Renal cortical epithelial cell (primary cell): ENCODE measurements at places on chromosomes 7 and 10.

GRCh38 chr10:100751211-100751933, 6.0 kb downstream of the PAX2 start:
- no peak for DNase-seq

GRCh38 chr10:71893920-71894319, 42.9 kb upstream of the PSAP start:
- DNase-seq, result no peak

- DNase-seq, result no peak
Observed at GRCh38 chr10:21689881-21690280, 155.8 kb downstream of the MLLT10 start.

GRCh38 chr7:104225451-104225850, 17.6 kb upstream of the ORC5 start:
- no peak for DNase-seq

- peak; percentile 71 for DNase-seq
Observed at GRCh38 chr7:5636914-5637313, 144.5 kb downstream of the RNF216 start.

- DNase-seq, result peak; percentile 98
Observed at GRCh38 chr7:130901209-130901783, 167.3 kb upstream of the KLF14 start.

GRCh38 chr10:114770009-114770408, 51.6 kb upstream of the FHIP2A start:
- DNase-seq, result no peak

DNA sequence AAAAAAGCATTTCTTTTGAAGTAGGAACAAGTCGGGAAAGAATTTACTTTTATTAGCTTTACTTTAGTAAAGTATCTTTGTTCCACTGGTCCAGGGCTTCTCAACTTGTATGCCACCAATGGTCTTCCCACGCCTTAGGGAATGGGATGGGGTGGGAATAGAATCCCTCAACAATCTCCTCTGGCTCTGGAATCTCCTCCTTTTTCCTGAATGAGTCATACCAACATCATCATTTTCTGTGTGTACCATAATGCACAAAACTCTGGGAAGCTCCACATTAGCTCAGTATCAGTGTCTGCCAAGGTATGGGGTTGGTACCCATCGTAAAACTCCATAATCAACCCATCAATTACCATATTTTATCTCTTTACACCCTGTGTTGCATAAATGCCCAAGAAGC, 159.4 kb upstream of the BMPER start:
- no peak for DNase-seq

DNA sequence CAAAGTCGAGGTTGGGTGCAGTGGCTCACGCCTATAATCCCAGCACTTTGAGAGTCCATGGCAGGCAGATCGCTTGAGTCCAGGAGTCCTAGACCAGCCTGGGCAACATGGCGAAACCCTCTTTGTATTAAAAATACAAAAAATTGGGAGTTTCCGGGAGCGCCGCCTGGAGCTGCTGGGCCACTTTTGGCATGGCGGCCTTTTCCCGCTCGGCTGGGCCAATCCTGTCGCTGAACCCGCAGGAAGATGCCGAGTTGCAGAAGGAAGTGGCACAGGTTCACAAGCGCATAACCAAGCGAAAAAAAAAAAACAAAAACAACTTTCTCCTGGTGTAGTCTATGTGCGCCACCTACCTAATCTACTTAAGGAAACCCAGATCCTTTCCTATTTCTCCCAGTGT, 30.9 kb upstream of the MTPAP start:
- no peak for DNase-seq

DNA sequence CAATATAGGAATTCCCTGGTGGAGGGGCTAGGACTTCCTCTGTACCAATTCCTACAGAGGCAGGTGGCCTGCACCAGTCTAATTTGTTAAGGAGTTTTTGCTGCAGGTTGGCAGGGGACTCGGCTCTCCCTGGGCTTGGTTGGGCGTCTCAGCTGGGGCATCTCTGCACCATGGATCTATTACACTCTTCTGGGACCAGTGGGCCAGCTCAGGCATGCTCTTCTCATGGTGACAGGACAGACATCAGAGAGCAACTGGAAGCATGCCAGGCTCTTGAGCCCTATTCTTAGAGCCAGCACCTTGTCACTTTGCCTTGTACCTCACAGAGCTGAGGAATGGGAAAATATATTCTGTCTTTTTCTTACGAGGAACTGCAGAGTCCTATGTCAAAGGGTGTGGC, 74.6 kb downstream of the SH2D4B start:
- no peak for DNase-seq

- peak; percentile 90 for DNase-seq
Observed at GRCh38 chr10:14382022-14382421, 51.3 kb upstream of the FRMD4A start.

DNA sequence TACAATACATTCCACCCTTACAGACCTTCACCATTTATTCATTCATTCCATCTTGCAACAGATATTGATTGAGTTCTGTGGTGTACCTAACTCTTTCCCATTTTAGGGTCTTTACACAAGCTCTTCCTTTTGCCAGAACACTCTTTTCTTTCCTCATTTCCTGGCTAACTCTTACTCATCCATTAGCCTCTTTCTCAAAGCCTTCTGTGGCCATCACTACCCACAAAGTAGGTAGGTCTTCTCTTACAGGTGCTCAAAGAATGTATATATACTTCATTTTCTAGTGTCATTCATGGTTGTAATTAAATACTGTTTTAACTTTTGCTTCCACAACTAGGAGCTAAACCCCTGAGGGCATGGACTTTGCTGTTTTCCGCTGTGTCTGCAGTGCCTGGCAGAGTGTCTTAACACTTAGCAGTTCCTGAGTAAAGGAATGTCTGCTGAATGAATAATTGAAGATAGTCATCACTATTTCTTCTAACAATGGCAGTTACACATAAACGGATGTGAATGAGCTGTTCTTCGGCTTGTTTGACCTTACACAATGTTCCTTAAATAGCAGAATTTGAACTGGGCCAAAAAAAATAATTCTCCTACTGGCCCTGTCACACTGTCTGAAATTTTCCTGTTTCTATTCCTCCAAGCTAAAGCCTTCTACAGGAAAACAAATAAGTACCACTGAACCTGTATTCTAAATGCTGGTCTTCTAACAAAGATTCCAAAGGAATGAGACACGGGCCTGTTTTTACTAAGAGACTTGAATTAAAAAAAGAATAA, 15.1 kb downstream of the BCAP29 start:
- peak; percentile 96 for DNase-seq

- no peak for DNase-seq
Observed at GRCh38 chr10:36051500-36051991, 409.4 kb upstream of the FZD8 start.

GRCh38 chr7:157577061-157577460, 240.3 kb downstream of the DNAJB6 start:
- no peak for DNase-seq

- DNase-seq, result no peak
Observed at GRCh38 chr10:116465546-116465945, 37.9 kb downstream of the PNLIPRP3 start.

DNA sequence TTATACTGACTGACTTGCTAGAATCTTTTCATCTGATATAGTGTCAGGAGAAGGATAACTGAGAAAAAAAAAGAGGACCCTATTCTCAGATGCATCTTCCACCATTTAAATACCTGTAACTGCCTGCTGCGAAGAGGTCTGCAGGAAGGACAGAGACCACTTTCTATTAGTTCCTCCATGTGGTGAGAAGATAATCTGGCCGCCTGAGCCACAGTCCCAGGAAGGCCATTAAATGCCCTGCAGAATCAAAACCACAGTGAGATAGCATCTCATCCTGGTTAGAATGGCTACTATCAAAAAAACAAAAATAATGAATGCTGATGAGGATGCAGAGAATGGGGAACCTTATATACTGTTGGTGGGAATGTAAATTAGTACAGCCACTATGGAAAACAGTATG, 19.9 kb upstream of the IFIT1B start:
- DNase-seq, result no peak

DNA sequence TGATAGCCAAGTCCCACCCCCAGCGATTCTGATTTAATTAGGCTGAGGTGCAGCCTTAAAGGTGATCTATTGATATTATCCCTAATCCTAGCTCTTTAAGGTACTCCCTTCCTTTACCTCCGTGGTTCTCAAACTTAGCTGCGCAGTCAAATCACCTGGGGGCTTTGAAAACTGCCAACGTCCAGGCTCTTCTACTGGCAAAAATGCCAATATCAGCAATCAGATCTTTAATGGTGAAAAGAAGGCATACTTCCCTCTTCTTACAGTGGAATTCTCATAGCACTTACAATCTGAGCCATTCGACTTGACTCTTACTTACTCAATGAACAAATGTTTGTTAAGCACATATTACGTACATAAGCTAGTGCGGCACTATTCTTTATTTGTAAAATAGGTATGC, 704 bp upstream of the SLC35B4 start:
- DNase-seq, result no peak

DNA sequence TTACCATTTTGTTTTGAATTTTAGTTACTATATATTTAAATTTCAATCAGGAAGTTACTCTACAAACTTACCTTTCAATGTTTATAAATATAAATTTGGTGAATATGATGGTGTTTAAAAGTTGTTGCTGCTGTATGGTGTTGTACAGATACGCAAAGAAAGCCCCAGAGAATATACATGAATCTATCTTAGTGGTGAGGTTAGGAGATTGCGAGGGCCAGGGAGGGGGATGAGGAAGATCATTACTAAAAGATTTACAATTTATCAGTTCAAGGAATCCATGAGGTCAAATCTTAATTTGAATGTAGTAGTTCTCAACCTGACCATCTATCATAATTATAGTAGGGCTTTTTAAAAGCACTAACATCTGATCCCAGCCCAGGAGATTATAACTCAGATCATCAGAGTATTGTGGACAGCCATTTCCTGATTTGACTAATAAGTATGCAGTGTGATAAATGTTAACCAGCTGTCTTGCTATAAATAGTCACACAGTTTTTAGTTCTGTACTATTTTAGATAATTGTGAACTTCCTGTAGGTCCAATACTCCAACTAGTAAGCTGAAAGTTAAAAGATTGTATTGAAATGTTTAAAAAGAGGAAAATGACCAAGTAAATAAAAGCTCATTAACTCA, 23.6 kb downstream of the FAM3C start:
- no peak for DNase-seq

- DNase-seq, result no peak
Observed at GRCh38 chr7:27652518-27652917, 10.2 kb downstream of the HIBADH start.

DNA sequence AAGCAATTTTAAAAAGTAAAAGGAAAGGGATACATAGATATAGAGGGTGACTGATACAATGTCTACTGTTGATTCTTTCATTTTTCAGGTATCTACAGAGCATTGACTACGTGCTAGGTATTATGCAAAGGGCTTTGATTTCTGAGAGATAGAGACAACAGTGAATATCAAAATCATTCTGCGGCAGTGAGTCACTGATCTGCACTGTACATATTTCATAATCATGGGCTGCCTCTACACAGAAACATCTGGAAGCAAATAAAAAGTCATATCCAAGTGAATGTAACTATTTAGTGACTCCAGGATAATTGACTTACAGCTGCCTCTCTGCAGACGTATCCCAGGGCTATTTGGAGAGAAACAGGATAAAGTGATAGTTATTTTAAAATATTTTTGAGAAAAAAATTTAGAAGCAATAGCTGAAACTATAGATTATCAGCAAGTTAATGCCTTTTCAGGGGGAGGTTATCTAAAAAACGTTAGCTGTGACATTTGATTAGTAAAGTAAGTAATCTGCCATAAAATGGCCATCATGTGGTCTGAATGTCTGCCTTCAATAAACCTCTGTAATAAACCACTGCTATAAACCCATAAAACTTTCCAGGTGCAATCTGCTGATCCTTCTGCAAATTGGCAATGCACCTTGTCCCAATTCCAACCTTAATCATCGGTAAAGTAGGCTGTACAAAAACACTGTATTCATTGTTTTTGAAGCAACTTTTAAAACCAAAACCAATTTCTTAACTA, 43.7 kb downstream of the CPXM2 start:
- DNase-seq, result no peak

- DNase-seq, result no peak
Observed at GRCh38 chr10:130396044-130396443, 259.9 kb downstream of the GLRX3 start.

DNA sequence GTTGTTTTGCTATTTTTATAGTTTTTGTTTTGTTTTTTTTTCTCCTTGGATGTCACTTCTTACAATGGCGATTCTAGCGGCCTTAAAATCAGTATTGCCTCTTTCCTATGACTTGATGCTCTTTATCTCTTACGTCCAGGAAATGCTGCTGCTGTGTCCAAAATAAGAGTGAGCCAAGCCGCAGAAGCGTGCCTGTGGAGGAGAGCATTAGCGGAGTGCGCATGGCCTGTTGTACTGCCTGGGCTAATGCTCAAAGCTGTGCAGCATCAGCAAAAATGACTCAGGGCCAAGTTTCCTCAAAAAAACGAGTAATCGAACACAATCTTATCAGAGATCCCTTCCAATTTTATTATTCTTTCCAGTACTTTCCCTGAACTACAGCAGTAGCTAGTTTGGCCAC, 18.5 kb upstream of the GAD2 start:
- DNase-seq, result no peak

GRCh38 chr10:59577984-59578383, 131.7 kb downstream of the SLC16A9 start:
- no peak for DNase-seq

DNA sequence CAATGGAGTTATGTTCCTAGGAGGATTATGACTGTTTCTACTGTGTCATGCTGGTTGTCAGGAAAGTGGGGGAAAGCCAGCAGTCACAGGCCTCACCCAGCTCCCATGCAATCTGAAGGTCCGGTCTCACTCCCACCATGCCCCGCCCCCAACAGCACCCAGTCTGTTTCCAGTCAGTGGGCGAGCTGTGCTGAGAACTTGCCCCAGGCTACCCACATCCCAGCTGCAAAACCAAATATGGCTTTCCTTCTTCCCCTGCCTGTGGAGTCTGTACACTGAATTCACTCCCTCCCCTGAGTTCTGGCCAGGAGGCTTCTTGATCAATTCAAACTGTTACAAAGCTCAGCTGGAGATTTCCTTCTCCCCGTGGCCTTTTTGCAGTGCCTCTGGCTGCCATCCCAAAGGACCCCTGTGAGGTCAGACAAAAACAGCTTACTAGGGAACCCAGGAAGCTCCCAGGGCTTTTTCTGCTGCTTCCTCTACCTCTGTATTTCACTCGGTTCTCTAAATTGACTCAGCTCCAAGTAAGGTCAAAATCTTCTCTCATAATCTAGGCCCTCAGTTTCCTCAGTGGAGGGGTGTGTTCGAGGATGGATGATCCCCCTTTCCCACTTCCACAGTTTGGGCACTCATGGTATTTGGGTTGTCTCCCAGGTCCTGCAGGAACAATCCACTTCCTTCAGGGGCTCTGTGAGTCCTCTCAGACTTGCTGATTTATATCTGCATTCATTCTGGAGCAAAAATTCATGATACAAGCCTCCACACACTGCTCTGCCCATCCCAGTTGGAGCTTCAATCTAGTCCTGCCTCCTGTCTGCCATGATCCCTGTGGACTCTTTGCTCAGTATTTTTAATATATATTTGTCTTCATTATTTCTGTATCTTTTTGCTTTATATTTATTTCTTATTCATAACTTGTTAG, 205.5 kb downstream of the SEMA3D start:
- peak; percentile 54 for DNase-seq

- no peak for DNase-seq
Observed at GRCh38 chr10:128528781-128529180, 402.6 kb upstream of the MKI67 start.

GRCh38 chr7:35722054-35722849, 27.3 kb upstream of the HERPUD2 start:
- DNase-seq, result no peak
